Stimulated activated naive CD4-positive, alpha-beta T cell treated with Interleukin-2 at 50 U/mL for 16 hours (primary cell): ENCODE measurements at places on chromosomes 6 and 20.

- DNase-seq, result peak; percentile 59
Observed at GRCh38 chr6:90295854-90296340, 746 bp downstream of the BACH2 start.

DNA sequence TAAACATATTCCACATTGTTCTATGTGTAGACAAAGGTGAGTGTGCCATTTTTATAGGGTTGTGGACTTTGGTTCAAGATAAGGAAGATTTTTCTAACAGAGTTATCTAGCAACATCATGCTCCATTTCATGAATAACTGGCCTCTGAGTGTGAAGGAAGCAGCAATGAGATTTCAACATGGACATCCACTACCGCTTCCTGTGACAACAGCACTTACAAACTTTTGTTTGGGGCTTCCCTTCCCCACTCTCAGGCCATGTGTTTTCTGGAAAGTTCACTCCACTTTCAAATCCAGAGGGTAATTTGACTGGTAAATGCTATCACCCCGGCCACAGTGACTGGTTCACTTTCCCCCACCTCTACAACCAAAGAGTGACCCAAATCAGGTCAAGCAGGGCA, 38.1 kb upstream of the PROKR2 start:
- no peak for DNase-seq

GRCh38 chr20:54389596-54390280, 85.7 kb upstream of the DOK5 start:
- DNase-seq, result no peak

GRCh38 chr20:56488566-56488965, 20.1 kb downstream of the RTF2 start:
- DNase-seq, result no peak

- DNase-seq, result no peak
Observed at GRCh38 chr6:1729133-1729749, 119.5 kb downstream of the FOXC1 start.

GRCh38 chr6:88910922-88911778, 52.3 kb downstream of the RNGTT start:
- no peak for DNase-seq

- no peak for DNase-seq
Observed at GRCh38 chr6:67971812-67972211, 663.3 kb upstream of the ADGRB3 start.

- no peak for DNase-seq
Observed at GRCh38 chr6:56416247-56416646, 168.9 kb upstream of the COL21A1 start.

DNA sequence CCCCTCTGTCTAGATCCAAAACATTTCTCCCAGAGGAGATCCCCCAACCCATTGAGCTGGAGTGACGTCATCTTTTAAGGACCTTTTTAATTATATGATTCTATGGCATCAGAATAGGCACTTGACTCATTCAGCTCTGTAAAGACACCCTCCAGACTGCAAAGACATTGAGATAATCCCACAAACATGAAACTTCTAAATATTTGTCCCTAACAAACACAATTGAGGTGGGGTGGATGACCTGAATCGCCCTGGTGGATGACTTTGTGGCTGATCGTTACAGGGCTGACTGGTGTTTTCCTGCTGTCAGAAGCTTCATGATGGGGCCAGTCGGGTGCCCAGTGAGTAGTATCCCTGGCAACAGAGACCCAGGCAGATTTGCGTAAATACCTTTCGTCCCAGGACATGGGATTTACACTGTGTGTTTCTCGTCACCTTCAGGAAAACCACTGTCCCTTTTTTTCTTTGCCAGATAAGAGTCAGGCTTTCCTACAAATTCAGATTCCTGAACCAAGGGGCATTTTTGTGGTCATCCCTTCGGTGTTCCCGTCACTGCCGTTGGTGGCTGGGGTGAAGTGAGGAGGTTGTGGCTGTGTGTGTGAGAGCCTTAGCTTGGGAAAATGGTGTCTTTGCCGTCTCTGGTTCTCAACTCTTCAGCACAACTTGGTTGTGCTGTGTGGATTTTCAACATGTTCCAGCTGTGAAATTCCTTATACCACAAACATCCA, 5.3 kb upstream of the PCK1 start:
- DNase-seq, result no peak

DNA sequence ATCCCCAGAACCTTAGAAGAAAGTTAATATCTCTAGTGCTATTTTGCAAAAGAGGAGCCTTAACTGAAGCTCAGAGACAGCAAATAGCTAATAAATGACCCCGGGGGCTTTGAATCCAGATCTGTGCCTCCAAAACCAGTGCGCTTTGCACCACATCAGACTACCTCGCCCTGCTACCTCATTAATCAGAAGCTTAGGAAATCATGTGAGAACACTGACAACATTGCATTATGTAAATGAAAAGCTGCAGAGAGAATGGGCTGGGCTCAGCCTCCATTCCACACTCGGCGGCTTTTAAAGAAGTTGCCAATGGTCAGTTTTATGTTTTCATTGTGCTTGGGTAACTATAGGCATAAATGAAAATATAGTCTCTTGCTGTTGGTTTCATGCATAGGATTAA, 54.0 kb upstream of the STMND1 start:
- DNase-seq, result no peak

- DNase-seq, result no peak
Observed at GRCh38 chr6:139824864-139825263, 450.4 kb upstream of the CITED2 start.

GRCh38 chr6:13124131-13124530, 204.2 kb downstream of the TBC1D7 start:
- DNase-seq, result no peak

- DNase-seq, result no peak
Observed at GRCh38 chr6:105199711-105200110, 19.9 kb upstream of the POPDC3 start.

GRCh38 chr6:113750151-113750855, 106.8 kb upstream of the MARCKS start:
- DNase-seq, result no peak

DNA sequence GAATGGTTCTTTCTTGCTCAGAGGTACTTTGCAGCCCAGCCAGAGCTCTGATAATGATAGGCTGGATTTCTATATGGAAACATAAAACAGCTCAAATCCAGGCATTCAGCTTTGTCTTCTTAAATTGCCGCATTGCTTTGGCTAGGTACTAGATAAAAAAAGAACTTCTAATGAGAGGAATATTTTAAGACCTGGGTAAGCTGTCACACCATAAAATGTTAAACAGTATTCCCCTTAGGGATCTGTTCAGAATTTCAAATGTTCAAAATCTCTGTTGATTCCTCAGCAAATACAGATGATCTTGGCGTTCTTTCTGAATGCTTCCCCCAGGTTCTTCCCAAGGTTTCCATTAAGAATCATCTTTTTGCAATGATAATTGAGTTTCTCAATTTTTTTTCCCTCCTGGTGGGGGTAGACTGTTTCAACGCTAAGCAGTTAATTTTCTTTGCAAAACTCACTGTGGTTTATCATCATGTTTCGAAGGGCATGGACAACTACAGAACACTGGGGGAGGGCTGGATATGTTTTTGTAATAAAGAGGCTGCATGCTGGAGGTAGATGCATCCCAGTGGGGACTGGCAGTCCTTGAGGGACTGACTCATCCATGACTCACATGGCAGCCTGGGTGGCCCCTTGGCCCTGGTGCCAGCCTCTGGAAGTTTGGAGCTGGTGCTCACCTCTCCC, 31.0 kb downstream of the TIAM2 start:
- no peak for DNase-seq

GRCh38 chr6:15953152-15953880, 175.6 kb upstream of the MYLIP start:
- no peak for DNase-seq

GRCh38 chr6:157631412-157631811, 191.6 kb upstream of the SNX9 start:
- no peak for DNase-seq

DNA sequence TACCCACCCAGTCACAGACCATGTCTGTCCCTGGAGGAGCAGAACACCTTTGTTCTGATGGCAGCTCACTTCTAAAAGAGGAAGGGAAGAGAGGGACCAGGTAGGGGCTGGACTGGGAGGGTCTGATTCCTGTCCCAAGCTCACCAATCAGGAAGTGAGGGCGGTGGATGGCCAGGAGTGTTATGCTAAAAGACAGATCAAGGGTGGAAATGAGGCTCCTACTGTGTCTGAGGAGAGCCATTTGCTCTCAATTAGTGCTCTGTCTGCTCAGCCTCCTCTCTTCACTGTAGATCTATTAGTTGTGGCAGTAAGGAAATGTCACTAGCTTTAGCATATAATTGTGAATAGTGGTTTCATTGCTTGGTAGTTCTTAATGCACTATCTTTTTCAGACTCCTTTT, 72.5 kb downstream of the ARMC2 start:
- DNase-seq, result no peak

DNA sequence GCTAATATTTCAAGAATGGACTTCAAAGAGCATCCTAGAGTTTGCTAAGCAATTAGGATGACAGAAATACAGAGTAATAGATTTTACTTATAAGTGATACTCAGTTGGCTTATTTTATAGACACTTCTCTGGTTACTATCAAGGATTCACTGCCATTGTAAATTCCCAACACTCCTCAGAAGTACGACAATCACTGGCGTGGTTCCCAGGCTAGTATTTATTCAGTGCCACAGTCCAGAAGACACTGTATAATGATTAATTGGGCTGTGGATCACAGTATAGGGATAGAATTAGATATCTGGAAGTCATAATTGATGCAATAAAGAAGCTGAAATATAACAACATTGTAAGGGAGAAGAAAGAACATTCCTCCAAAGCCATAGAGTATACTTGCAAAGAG, 15.7 kb downstream of the MANEA start:
- no peak for DNase-seq

DNA sequence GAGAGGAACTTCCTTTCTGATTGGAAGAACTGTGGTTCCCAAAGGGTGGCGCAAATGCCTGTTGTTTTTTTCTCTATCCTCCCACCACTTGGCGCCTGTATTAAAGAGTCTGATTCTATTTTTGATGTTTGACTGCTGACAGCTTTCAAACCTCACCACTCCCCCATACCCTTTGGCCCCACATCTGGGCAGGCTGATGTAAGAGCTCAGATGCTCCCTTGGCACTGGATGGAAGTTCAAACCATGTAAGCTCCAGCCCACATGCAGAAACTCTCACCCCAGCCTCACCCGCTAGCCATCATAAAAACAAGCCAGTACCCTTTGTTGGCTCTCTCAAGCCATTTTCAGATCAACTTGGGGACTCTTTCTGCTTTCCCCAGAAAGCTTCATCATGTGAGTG, 20.0 kb upstream of the TMEM14A start:
- no peak for DNase-seq

- no peak for DNase-seq
Observed at GRCh38 chr6:157649311-157650260, 173.5 kb upstream of the SNX9 start.

DNA sequence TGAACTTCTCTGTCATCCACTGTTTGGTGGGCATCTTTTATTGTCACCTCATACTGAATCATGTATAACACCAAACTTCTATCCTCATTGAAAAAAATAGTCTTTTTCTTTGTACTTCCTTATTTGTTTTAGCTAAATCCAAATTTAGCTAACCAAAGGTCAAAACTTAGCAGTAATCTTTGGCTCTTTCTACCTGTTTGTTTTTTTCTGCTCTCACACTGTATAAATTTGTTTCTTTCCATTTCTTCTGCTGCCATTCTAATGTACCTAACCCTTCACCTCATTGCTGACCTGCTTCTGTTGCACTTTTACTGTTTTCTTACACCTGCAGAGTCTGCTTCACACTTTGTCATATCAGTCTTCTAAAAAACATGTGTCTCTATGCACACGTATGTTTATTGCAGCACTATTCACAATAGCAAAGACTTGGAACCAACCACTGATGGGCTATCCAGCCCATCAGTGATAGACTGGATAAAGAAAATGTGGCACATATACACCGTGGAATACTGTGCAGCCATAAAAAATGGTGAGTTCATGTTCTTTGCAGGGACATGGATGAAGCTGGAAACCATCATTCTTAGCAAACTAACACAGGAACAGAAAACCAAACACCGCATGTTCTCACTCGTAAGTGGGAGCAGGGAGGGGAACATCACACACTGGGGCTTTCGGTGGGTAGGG, 7.2 kb downstream of the ATRN start:
- no peak for DNase-seq

DNA sequence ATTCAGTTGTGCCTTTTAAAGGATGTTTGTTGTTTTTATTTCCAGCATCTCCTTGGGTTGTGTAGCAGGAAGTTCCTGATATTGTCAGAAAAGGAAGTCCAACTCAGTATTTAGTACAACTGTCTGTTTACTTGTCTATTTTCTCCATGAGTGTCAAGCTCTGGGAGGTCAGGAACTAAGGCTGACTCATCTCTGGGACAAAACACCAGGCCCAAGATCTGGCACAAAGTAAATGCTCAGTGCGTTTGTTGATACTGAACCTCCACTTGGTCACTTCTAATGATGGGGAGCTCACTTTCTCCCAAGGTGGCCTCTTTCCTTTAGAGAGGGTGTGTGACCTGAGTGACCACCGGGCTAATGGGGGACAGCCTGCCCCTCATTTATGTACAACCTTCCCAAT, 12.6 kb upstream of the PIGU start:
- no peak for DNase-seq

DNA sequence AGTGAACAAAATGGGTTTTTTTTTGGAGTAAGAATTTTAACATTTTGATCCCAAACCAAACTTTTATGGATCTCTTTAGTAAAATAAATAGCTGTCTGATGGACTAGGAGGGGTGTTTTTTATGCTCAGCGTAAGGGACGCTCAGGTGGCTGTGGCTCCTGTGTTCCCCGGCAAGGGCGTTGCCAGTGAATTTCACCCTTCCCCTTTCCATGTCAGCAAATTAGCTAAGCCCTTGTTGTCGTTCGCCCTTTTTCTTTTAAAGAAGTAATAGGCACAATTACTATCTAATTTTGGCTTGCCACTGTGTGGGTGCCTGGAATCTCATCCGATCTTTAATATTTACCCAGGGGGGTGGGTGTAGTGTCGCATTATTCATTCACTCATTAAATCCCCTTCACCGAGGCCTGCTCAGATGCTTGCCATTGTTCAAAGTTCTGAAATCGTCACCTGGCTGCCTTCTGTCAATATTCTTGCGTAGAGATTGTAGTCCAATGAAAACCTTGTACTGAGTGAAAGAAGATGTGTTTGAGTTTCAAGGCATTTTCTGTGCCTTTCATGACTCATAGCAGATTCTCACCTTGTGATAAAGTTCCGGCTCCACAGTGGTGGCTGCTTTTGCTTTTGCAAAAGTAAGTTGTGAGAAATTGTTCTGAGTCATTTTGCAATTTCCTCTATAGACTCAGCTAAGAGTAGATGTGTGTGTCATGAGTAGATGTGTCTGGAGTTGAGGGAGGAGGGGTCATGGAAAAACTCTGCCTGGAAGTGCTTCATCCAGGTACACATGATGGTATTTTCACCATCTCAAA, 40.0 kb upstream of the CLDN20 start:
- DNase-seq, result peak; percentile 54

DNA sequence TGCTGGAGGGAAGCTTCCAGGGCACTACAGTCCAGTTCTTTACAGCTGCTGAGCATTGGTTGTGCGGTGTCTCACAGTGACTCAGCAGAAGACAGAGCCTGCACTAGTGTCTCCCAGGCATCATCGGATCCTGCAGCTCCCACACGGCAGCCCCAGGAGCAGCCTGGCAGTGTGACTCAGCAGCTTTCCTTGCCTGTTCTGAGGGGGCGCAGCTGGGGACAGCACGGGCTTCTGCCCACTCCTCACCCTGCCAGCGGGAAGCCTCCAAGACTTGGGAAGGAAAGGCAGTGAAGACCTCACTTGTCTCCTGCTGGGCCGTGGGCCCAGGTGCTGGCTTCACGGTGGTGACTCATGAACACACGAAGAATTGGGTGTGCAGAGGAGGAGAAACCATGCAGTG, 165.4 kb downstream of the SYNDIG1 start:
- no peak for DNase-seq

GRCh38 chr6:148608199-148608951, 138.5 kb upstream of the UST start:
- DNase-seq, result no peak
